ENCODE measurements at places on chromosomes 3 and 15. TPM values are rescaled to one million over a fixed set of nuclear protein-coding genes. Genes with fewer than 3 reads are reported as not detected.

SLC2A2 gene
- not detected for polyA plus RNA-seq

CD276 gene
- not detected for polyA plus RNA-seq

PPP1R14D gene
- polyA plus RNA-seq = not detected

FGF7 gene
- polyA plus RNA-seq = not detected

DNA sequence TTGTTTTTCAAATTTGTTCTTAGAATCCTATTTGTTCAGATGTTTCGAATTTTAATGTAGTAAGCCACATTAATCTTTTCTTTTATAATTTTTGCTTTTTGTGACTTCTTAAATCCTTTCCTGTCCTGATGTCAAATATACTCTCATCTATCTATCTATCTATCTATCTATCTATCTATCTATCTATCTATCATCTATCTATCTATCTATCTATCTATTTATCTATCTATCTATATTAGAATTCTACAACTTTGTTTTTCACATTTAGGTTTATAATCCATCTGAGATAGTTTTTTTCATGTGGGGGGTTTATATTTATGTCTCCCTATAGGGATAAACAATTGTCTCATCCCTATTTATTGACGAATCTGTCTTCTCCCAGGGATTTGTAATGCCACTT is 32.1 kb downstream of the CTXND1 start:
- no peak overlapping the region for H3K4me3 ChIP-seq
- no peaks in the 10 kb centered on the region for H3K27me3 ChIP-seq
- H3K4me1 ChIP-seq = no peaks in the 10 kb centered on the region
- no peak for DNase-seq

- DNase-seq = no peak
- H3K4me1 ChIP-seq = no peaks in the 10 kb centered on the region
- no peaks in the 10 kb centered on the region for H3K36me3 ChIP-seq
- H3K4me3 ChIP-seq = no peak overlapping the region
These were observed 187.9 kb downstream of the OPA1 start for GRCh38 chr3:193780810-193781478.

GRCh38 chr3:54270816-54271526 is 148.6 kb downstream of the CACNA2D3 start:
- no peak overlapping the region for H3K4me3 ChIP-seq
- no peak overlapping the region for H3K27ac ChIP-seq
- H3K36me3 ChIP-seq = no peaks in the 10 kb centered on the region
- no peaks in the 10 kb centered on the region for H3K27me3 ChIP-seq

- H3K4me3 ChIP-seq = no peak overlapping the region
- H3K36me3 ChIP-seq = no peaks in the 10 kb centered on the region
- no peaks in the 10 kb centered on the region for H3K4me1 ChIP-seq
- no peaks in the 10 kb centered on the region for H3K27me3 ChIP-seq
These were observed 209.5 kb downstream of the ZIC1 start for GRCh38 chr3:147618691-147619090.

- H3K4me3 ChIP-seq = no peak overlapping the region
- H3K4me1 ChIP-seq = no peaks in the 10 kb centered on the region
- H3K36me3 ChIP-seq = no peaks in the 10 kb centered on the region
- DNase-seq = no peak
- no peaks in the 10 kb centered on the region for H3K27me3 ChIP-seq
These were observed 76.2 kb downstream of the PRICKLE2 start for GRCh38 chr3:64148955-64149653.

- no peaks in the 10 kb centered on the region for H3K4me1 ChIP-seq
- no peak for DNase-seq
- no peak overlapping the region for H3K27ac ChIP-seq
- H3K27me3 ChIP-seq = no peaks in the 10 kb centered on the region
These were observed 75.9 kb downstream of the ZBTB20 start for GRCh38 chr3:115071166-115071565.

DNA sequence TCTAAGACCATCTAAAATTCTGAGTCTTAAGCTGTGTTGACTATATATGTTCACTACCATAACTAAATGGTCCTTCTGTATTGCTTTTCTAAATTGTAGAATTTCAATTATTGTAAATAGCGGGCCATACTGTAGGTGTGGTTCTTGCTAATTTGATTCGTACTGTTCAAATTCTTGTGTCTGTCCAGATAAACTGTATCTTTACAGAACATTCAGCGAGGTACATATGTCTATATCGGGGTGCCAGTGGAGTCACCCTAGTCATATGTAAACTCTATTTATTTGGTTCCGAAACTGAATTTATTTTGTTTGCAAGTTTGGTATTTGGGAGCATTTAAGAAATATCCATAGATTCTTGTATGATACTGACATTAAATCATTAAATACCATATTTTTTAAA is 69.0 kb downstream of the IGF1R start:
- no peaks in the 10 kb centered on the region for H3K27me3 ChIP-seq
- DNase-seq = no peak
- no peak overlapping the region for H3K4me3 ChIP-seq
- no peak overlapping the region for H3K27ac ChIP-seq

GRCh38 chr3:119145128-119145499 is 851 bp upstream of the TEX55 start:
- no peaks in the 10 kb centered on the region for H3K27me3 ChIP-seq
- H3K4me3 ChIP-seq = no peak overlapping the region
- no peak overlapping the region for H3K27ac ChIP-seq
- no peak for DNase-seq
- no peaks in the 10 kb centered on the region for H3K36me3 ChIP-seq

Data from CD4-positive, alpha-beta memory T cell (primary cell).